ENCODE measurements at places on chromosomes 7 and 10.

DNA sequence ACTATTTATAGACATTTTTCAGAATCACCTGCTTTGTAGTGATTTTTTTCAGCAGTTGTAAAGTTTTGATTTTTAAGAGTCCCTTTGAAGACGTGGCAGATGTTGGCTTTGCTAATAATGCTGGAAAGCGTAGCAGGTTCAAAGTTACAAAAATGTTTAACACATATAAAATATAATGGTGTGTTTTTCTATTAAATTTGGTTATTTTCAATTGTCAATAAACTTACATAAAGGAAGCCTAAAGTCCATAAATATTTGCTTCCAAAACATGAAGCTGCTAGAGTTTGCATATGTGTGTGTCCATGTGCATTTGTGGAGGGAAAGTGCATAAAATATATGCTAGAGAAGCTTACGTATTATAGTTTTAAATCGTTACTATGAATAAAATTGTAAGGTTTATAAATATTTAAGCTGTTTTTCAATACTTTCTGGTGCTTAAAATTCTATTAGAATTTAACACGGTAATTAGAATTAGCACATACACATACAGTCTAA lies 3.7 kb downstream of the MEOX2 start:
- DNase-seq = no peak

- DNase-seq = no peak
Observed at GRCh38 chr7:100154651-100155491, 3.7 kb downstream of the TRAPPC14 start.

DNA sequence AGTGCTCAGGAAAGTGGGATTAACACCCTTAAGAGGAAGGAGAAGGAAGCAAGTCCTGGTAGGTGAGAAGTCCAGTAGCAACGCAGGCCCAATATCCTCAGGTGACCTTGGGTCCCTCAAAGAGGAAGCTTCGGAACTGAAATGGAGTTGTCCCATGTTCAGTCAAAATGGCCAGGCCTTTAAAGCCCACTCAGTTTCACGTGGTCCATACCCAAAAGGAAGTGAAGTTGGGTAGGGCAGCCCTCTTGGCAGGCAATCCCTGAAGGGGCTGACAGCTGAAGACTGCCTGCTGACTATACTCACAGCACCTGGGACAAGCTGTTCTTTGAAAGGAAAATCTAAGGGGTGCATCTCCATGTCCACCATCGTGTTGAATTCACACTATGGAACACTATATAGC lies 3.0 kb downstream of the GSAP start:
- DNase-seq = no peak

DNA sequence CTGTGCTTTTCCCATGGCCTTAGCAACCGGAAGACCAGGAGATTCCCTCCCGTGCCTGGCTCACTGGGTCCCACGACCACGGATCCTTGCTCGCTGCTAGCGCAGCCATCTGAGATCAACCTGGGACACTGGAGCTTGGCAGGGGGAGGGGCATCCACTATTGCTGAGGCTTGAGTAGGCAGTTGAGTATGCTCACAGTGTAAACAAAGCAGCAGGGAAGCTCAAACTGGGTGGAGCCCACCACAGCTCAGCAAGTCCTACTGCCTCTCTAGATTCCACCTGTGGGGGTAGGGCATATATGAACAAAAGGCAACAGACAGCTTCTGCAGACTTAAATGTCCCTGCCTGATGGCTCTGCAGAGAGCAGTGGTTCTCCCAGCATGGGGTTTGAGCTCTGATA lies 697.0 kb downstream of the SORCS1 start:
- no peak for DNase-seq

DNA sequence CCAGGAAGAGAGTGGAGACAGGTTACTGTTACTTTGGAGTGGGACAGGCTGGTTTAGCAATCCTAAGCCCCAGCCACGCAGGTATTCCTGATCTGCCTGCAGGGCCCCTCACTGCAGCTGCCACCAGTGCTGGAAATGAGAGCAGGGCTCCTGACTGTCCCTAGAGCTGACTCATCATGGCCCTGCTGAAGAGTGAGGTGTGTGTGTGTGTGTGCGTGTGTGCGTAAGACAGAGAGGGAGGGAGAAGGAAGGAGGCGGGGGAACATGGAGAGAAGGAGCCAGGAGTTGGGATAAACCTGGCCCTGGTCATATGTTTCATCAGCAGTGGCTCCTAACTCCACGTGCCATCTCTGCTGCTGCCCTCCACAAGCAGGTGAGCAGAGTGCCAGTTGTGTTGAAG lies 3.6 kb downstream of the FOXI2 start:
- no peak for DNase-seq

DNA sequence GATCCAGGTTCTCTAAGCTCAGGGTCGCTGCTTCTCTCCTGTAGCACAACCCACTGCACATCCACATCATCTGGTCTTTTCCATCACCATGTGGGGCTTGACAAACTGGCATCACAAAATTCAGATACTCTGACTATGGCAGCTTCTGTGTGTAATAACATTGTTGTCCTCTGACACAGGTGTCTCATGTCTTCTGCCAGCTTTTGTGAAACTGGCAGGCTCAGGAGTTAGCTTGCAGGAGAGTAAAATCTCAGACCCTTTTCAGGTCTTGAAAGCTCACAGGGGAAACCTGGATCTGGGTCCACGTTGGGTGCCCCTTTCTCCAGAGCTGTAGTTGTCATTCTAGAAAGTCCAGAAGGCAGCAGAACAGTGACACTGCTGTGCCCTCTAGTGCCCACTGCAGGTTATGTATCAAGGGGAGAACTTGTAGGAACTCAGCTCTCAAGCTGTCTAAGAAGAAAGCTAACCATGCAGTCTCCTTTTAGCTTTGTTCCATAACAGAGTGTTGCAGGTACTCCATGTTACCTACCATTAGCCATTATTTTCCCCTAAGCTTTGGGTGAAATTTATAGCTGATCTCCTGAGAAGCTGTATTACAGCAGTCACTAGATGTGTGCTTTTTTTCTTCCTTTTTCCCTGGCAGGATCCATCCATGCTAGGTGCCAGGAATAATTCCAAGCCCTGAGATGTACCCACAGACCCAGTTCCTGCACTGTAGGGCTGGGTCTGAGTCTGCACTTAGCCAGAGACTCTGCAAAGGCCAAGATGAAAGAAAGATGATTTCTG lies 102.7 kb downstream of the ZNF248 start:
- DNase-seq = no peak

GRCh38 chr7:42457663-42458062 lies 220.7 kb upstream of the GLI3 start:
- no peak for DNase-seq

- DNase-seq = no peak
Observed at GRCh38 chr10:3110782-3111620, 43.7 kb downstream of the PFKP start.

DNA sequence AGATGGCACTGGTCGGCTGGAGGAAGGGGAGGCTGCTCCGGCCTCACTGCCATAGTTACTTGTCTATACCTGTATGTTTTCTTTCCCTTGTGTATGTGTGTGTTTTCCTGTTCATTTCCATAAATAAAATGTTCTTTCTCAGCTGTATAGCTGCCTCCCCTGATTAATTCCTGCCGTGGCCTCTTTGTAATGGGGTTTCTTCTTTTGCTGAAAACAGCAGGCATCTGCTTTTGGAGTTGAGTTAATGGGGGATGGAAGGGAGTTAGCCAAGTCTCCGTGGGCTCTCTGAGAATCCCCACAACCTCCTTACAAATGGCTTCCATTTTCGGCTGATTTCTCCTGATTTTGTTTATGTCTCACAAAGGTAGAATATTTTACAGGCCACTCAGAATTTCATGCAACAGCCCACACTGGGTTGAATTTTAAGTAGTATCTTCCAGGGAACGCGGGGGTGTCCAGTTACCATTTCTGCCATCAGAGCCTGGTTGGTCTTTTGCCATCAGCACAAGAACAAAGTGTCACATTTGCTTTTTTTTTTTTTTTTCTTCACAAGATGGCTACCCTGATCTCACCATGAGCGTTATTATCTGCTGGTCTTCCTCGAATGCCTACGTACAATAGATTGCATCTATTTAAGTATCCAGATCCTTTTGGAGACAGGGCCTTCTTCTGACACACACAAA lies 88.1 kb upstream of the NRP1 start:
- DNase-seq = no peak

DNA sequence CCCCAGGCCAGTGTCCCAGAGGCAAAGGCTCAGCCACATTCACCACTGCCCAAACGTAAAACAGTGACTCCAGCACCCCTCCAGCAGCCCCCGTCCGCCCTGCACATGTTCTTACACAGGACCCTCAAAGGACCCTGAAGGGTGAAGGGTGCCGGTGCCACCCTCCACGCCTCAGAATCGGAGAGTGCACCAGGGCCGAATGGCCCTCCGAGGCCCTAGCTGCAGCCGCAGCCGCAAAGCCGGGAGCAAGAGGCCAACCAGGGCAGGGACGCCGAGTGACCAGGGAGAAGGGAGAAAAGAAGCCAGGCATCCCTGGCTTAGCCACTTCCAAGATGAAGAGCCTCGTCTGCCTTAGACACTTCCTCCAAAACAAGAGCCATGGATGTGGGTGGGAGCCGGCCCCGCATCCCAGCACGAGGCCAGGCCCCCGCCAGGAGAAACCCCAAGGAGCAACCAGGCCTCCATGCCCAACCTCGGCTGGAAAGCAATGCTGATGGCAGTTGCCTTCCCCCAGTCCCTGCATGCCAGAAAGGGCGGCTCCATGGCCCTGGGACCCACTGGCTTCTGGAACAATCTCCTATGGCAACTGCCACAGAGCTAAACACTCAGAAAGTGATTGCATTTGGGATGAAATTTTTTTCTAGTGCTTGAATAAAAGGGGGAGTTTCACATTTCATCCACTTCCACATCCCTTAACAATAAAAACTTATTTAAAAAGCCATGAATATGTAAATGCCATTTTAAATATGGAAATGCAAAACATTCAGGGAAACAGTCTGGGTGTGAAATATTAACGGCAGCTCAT lies 92.3 kb downstream of the MAD1L1 start:
- DNase-seq = no peak

DNA sequence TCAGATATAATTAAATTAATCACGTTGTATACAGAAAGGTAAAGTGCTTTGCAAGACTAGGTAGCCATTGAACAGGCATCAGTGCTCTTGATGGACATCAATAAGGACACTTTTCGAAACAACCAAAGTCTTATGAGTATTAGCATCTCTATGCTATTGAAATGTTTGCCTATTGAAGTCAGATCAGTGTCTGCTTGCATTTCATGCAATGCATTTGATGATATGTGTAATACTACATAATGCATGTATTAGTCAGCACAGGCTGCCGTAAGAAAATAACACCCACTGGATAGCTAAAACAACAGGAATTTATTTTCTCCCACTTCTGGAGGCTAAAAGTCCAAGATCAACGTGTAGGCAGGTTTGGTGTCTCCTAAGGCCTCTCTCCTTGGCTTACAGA lies 209.3 kb upstream of the PLXDC2 start:
- no peak for DNase-seq

DNA sequence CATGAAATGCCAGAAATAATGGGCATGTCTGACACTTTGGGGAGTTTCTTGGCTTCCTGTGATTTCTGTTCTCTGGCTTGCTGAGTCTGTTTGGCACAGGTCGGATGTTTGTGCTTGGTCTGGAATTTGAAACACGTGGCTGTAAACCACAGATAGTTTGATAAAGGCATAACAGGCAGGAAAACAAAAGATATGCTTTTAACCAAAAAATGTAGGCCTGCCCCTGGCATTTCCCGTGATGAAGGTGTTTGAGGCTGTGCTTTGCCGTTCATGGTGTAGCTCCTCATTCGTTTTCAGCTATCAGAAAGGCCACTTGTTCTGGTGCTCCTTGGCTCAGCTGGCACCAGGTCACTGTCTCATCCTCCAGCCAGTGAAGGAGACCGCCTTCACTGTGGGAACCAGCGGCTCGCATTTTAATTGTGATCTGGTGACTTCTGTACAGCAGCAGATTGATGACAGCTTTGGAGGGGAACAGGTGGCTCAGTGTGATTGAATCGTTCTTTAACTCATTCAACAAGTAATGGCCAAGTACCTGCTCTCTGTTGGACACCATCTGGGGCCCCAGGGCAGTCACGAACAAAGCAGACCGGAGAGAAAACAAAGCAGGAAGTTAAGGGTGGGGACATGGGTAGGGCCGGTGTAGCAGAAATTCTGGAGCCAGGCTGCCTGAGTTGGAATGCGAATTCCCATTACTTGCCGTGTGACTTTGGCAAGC lies 111.5 kb downstream of the CCNY start:
- DNase-seq = peak; percentile 81

DNA sequence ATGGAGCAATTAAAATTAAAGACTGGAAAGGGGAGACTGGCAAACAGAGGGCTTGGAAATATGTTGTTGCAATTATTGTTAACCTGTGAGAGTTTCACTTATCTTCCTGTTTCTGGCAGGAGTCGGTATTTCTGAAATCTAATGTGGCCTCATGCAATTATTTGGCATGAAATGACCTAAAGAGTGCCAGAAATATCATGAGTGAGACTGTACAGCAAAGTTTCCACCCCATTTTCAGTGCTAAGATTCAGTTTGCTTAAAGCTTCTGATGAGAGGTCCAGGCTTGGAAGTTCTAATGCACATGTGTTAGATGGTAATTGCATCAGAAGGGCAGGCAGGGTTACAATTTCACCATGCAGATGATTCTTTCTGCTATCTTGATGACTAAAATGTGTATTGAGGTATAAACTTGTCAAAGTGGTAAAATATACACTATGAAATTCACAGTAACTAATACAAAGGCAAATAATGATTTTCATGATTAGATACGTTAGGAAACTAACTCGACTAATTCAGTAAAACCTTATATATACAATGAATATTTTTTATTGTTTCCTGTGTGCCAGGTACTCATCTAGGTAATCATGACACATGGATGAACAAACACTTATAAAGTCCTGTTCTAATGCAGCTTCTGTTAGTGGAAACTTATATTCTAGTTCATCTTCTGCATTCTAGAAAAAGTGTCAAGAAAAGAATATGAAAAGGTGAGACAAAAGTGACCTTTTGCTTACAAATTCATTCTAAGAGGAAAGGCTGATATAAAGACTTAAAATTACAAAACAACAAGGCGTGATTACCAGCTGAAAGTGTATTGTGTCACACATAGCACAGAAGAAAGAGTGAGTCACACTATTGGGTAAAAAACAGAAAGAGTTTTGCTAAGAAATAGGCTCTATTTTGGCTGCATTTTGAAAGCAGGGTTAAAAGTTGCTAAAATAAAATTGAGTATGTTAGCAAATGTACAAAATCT lies 533.4 kb upstream of the SEMA3D start:
- peak; percentile 9 for DNase-seq

DNA sequence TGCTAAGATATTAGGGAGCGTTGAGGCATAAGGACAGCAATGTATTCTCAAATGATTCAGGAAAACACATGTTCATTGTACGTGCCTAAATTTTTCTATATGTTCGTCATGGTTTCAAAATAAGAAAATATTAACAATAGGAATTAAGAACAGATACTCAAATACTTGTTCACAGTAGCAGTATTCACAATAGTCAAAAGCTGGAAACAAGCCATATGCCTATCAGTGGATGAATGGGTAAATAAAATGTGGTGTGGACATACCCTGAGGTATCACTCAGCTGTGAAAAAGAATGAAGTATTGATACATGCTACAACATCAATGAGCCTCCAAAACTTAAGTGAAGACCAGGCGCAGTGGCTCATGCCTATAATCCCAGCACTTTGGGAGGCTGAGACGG lies 84.7 kb upstream of the PTER start:
- DNase-seq = no peak
